ENCODE measurements at places on chromosomes 4 and X.

- no peak for DNase-seq
These were observed 8.4 kb upstream of the TMEM144 start for GRCh38 chr4:158201876-158202275.

DNA sequence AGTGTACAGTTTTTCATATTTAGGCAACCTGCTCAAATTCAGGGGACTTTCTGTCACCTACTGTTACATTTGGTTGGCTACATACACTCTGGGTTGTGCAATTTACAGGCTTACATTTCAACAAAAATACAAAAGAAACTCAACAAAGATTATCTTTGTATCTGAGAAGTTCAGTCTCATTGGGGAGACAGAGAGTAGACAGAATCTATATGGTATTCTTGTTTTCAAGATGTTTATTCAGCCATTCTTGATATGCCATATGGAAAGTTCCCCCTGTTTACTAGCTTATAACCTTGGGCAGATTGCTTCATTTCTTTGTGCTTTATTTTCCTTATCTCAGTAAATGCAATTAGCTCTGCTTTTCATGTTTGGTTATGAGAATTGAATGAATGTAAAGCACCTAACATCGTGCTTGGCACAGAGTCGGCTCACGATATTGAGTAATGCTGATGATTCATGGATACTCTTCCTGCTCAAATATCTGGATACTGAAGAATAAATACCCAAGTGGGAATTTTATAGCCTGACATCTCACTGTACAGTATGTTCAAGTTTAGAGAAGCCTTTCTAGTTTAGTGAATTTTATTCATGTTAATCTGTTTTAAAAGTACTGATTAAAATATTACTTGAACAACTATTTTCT is 96.5 kb upstream of the PACRGL start:
- DNase-seq = no peak

DNA sequence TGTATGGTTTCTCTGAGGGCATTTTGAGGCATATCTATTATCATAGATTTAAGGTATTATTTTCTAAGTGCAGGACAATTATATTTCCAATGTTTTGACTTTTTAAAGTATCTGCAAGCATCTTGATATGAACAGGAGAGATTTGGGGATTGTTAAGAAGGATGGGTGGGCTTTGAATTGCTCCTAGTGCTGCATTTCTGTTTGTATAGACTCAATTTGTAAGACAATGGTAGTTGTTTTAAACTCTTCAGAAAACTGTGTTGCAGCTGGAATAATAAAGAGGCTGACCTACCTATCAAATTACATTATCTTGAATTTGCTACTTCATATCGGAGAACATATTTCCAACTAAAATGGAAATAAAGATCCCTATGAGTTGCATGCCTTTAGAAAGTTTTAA is 570.3 kb downstream of the ADGRL3 start:
- no peak for DNase-seq

GRCh38 chr4:41425650-41426049 is 112.3 kb upstream of the LIMCH1 start:
- no peak for DNase-seq

GRCh38 chr4:84545093-84545492 is 37.8 kb upstream of the CDS1 start:
- no peak for DNase-seq

DNA sequence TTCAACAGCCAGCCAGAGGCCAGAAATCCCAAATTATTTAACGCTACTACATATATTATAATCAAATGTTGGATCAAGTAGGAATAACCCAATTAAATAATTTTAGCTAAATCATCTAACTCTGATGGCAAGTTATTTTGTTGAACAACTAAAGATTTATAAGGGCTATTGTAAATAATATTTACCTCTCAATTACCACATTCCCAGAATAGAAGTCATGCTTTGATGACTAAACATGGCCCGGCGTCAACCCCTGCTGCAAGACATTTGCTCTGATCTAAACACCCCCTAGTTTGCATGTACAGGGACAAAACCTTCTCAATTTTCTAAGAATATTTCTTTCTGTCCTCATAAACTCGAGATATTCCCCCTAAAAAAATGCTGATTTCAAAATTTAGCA is 14.2 kb downstream of the VEGFC start:
- no peak for DNase-seq

DNA sequence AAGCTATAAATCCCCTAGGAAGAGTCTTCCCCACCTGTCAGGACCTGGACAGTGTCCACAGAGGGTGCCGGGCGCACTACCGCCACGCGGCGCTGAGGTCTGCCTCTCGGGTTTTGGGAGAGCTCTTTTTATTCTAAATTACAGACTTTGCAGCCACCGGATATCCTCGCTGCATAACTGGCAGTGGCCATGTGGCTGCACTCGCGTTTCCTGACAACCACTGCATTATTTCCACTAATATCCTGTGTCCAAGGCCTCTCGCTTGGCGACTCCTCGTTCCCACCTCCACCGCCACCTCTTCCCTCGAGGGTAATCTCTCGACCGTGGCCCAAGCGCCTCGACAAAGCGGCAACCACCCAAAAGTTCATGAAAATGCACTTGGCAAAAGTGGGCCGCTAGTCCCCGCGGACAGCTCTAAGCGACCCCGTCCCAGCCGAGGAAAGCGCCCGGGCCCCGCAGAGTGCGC is 512 bp upstream of the TMEM131L start:
- DNase-seq = peak; percentile 71

GRCh38 chr4:68337522-68337921 is 12.4 kb downstream of the YTHDC1 start:
- DNase-seq = no peak

GRCh38 chrX:96445531-96446065 is 239.0 kb upstream of the DIAPH2 start:
- peak; percentile 53 for DNase-seq

- no peak for DNase-seq
These were observed 132.3 kb upstream of the NR3C2 start for GRCh38 chr4:148574502-148574901.

GRCh38 chr4:185920171-185920570 is 108.2 kb upstream of the SORBS2 start:
- DNase-seq = no peak

DNA sequence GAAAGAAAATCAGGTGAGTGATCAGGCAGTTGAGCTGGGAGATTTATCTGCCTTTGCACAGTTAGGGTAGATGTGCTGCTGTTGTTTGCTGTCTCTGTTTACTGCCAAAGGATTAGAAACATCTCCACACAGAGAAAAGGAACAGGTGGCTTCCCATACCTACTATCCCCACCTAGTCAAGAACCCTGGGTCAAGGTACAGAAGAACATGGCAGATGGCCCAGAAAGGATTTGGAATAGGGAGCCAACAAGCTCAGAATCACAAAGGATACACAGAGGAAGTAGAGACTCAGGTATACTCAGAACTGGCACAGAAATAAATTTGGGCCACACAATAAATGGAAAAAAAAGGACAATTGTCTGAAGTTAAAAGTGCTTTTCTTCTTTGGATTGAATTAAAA is 64.3 kb downstream of the TIGD2 start:
- DNase-seq = no peak

- DNase-seq = no peak
These were observed 14.8 kb upstream of the BBS7 start for GRCh38 chr4:121885115-121885514.

GRCh38 chr4:41258783-41259182 is 2.1 kb downstream of the UCHL1 start:
- peak; percentile 63 for DNase-seq

DNA sequence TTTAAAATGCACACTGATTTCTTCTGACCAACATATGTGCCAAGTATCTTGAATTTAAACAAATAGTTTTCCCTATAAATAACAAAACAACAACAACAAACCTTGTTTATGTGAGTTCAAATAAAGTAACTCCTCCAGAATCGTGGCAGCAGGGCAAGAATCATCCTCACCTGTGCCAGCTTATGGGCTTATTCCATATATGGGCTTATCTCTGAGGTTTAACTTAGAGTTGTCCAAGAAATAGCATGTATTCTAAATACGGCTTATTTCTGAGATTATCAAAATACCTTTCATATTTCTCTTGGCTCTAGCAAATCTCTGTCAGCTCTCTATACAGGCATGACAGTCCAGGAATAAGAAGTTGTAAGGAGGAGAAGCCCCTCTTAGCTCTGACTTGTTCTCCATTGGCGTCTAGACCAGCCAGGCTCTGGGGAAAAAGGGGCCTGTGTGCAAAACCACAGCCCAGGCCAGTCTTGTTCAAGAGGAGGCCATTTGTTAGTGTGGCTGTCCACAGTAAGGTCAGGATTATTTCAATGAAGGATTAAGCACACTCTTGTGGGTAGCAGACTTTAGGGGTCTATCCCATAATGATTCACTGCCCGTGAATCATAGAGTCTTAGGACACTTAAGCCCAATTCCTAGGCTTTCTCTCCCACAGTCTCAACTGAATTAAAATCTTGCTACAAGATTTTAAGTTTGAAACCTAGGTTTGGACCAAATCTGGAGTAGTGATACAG is 63.2 kb downstream of the FRAS1 start:
- no peak for DNase-seq

- DNase-seq = no peak
These were observed 177.1 kb downstream of the BMPR1B start for GRCh38 chr4:94934864-94935263.

- no peak for DNase-seq
These were observed 10.7 kb downstream of the RBPJ start for GRCh38 chr4:26331380-26331950.

- no peak for DNase-seq
These were observed 905 bp upstream of the GALNTL6 start for GRCh38 chr4:171812333-171812664.

DNA sequence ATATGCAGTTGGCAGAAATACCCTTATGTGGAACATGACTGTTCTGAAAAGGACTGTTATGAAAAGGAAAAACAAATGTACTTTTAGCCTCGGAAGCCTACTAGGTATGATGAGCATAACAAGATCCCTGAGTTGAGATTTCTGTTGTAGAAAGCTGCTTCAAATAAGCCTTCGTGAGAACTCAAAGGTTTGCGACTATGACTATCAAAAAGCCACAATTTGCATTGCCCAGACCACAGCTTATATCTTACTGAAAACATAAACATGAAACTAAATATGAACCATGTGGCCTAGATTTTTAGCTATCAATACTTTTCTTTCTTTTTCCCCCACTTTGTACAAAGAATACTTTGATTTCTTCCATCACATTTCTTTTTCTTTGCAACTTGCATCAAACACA is 398.2 kb upstream of the LCORL start:
- no peak for DNase-seq

Measured in HT-29 (cell line).